ENCODE measurements at places on chromosomes 13 and 19.

DNA sequence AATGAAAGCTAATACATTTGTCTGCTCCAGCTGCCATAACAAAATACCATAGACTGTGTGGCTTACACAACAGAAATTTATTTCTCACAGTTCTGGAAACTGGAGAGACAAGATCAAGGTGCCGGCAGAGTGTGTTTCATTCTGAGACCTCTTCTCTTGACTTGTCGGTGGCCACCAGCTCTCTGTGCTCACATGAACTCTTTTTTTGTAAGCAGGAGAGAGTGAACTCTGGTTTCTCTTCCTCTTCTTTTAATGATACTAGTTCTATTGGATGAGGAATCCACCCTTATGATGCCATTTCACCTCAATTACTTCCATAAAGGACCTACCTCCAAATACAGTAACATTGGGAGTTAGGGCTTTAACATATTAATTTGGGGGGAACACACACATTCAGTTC lies 11.7 kb downstream of the KCTD12 start:
- DNase-seq: no peak
- no peak overlapping the region for H3K4me3 ChIP-seq
- H3K4me1 ChIP-seq: peaks cover 16% of the 10 kb centered on the region
- no peak overlapping the region for H3K27ac ChIP-seq
- peaks cover 12% of the 10 kb centered on the region for H3K27me3 ChIP-seq

- peaks cover 16% of the 10 kb centered on the region for H3K4me1 ChIP-seq
- H3K27ac ChIP-seq: peak overlapping the region; percentile 89
- no peaks in the 10 kb centered on the region for H3K27me3 ChIP-seq
- H3K36me3 ChIP-seq: peaks cover 13% of the 10 kb centered on the region
- DNase-seq: no peak
- peak overlapping the region; percentile 93 for H3K4me3 ChIP-seq
Observed at GRCh38 chr19:53365899-53366493, 491 bp downstream of the ZNF525 start.

GRCh38 chr19:57651654-57651996 lies 17.1 kb upstream of the ZSCAN4 start:
- H3K36me3 ChIP-seq: peaks cover 16% of the 10 kb centered on the region
- peaks cover 36% of the 10 kb centered on the region for H3K27me3 ChIP-seq
- no peak for DNase-seq
- no peak overlapping the region for H3K27ac ChIP-seq
- no peak overlapping the region for H3K4me3 ChIP-seq
- no peaks in the 10 kb centered on the region for H3K4me1 ChIP-seq

- H3K4me1 ChIP-seq: peaks cover 2% of the 10 kb centered on the region
- peaks cover 19% of the 10 kb centered on the region for H3K27me3 ChIP-seq
- H3K36me3 ChIP-seq: no peaks in the 10 kb centered on the region
- no peak overlapping the region for H3K4me3 ChIP-seq
- no peak overlapping the region for H3K27ac ChIP-seq
Observed at GRCh38 chr19:48760504-48761205, 5.3 kb downstream of the FGF21 start.

DNA sequence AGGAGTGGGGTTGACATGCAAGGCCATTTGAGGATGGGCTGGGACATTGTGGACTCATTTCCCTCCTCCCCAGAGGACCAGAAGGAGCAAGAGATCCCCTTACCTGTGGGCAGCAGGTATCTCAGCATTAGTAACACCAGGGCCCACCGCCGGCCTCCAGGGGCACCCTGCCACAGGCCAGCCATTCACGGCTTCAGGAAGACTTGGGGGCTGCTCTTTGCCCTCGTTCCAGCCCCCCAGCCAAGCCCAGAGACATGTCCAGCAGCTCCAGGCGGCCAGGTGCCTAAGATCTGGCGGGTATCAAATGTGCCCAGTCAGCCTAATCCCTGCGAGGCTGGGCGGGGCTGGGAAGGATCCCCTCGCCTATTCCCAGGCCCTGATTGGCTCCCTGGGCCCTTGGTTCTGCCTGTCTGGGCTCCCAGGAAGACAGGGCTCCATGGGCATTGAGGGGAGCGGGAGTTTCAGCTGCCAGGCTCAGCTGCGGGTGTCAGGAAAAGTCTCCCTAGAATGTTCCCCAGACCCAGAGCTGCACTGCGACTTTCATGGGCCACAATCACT lies 21.3 kb upstream of the OR1M1 start:
- DNase-seq: no peak
- no peaks in the 10 kb centered on the region for H3K36me3 ChIP-seq
- no peak overlapping the region for H3K4me3 ChIP-seq
- H3K27ac ChIP-seq: no peak overlapping the region
- no peaks in the 10 kb centered on the region for H3K27me3 ChIP-seq
- H3K4me1 ChIP-seq: no peaks in the 10 kb centered on the region

- H3K4me3 ChIP-seq: no peak overlapping the region
- H3K27me3 ChIP-seq: peaks cover 4% of the 10 kb centered on the region
- no peak for DNase-seq
Observed at GRCh38 chr13:34349091-34349722, 531.3 kb downstream of the RFC3 start.

- no peaks in the 10 kb centered on the region for H3K4me1 ChIP-seq
- no peak for DNase-seq
- H3K36me3 ChIP-seq: no peaks in the 10 kb centered on the region
- H3K27ac ChIP-seq: no peak overlapping the region
Observed at GRCh38 chr13:57123681-57124080, 17.0 kb upstream of the PRR20A start.
